SIG-M5 (cell line): ENCODE measurements at places on chromosomes 2 and 18.

DNA sequence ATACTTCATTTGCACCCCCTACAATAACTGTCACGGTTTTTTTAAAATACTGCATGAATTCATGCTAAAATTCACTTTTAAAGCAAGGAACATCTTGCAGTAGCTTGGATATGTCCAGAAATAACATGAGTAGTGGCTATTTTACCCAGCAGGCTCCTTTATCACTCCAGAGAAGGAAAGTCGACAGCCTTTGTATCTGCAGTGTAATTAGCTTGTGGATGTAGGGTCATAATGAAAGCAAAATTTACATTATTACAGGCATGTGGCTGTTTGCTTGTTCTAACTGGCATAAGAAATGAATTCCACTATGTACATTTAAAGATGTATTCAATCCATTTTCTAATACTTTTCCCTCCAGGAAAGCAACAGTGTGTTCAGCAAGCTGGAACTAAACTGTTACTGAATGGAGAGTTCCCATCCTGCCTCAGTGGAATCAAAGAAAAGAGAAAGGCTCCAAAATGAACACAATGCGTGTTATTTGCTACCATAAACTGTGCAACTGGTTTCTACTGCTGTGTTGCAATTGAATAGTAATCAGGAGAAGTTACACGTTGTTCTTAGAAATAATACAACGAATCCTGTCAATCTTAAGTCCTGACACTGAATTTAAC, 321.2 kb upstream of the VRK2 start:
- no peak for DNase-seq

DNA sequence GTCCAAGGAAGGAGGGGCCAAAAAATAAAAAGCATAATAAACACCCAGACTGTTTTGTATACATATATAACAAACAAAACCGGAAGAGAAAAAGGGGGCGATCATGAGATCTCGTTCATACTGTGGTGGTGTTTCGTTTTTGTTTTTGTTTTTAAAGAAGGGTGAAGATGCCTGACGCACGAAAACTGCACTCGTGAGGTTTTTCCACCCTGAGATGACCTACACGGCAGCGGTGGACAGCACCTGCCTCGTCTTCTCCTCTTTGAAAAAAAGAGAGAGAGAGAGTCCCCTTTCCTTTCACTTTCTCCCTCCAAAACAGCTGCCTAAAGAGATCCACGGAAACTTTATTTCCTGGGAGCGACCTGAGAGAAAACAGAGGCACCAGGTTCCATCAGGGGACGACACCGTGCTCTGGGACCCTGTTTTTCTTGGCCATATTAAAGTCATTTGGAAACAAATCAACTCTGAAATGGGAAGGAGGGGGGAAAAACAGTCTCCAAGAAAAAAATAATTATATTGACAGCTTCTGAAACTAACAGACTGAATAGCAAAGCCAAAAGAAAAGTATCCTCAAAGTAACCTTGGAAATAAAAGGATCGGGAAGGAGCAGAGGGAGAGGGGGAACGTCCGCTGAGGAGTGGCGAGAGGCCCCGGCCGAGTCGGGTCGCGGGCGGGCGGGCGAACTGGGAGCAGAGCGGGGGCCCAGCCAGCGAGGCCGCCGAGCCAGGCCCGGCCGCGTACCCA, 3.5 kb downstream of the POU3F3 start:
- DNase-seq: no peak

DNA sequence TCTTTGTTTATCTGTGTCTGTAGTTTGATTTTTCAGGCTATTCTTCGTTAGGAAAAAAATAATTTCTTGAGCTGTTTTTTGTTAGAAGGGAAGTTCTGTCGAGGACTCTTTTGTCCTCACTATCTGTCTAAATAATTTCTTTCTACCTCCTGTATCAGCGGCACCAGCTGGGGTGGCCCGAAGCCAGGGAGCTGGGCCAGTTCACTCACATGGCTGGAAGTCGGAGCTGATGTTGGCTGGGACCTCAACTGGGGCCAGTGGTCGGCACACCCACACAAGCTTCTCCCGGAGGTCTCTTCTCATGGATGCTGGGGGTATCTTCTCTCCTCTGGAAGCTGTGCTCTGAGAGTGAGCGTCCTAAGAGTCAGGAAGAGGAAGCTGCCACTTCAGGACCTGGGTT, 8.0 kb upstream of the PDIA6 start:
- DNase-seq: no peak

GRCh38 chr2:185895828-185896693, 157.5 kb downstream of the FSIP2 start:
- no peak for DNase-seq

DNA sequence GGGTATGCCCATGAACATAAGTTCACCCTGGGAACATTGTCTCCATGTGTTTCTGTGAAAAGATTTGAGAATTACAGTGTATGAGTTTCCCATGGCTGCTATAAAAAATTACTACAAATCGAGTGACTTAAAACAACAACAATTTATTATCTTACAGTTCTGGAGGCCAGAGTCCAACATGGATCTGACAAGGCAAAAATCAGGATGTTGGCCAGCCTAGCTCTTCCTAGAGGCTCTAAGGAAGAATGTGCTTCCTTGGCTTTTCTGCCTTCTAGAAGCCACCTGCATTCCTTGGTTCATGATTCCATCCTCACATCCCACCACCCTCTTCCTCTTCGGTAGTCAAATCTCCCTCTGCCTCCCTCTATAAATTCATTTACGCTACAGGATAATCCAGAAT, 38.6 kb downstream of the FAM124B start:
- no peak for DNase-seq

- no peak for DNase-seq
Measured at GRCh38 chr18:53701697-53702096, 522.8 kb downstream of the MBD2 start.

- DNase-seq: no peak
Measured at GRCh38 chr2:225920621-225921220, 521.2 kb downstream of the NYAP2 start.

- DNase-seq: no peak
Measured at GRCh38 chr18:10252952-10253705, 201.3 kb upstream of the APCDD1 start.

- DNase-seq: no peak
Measured at GRCh38 chr2:69196327-69197117, 183.5 kb downstream of the ANTXR1 start.

GRCh38 chr2:29530281-29530680, 391.1 kb downstream of the ALK start:
- DNase-seq: no peak

GRCh38 chr2:201261906-201262305, 1.6 kb downstream of the CASP8 start:
- DNase-seq: no peak

GRCh38 chr2:104858006-104858978, 4.4 kb downstream of the POU3F3 start:
- DNase-seq: no peak

- DNase-seq: no peak
Measured at GRCh38 chr2:223856021-223856420, 18.6 kb upstream of the AP1S3 start.

DNA sequence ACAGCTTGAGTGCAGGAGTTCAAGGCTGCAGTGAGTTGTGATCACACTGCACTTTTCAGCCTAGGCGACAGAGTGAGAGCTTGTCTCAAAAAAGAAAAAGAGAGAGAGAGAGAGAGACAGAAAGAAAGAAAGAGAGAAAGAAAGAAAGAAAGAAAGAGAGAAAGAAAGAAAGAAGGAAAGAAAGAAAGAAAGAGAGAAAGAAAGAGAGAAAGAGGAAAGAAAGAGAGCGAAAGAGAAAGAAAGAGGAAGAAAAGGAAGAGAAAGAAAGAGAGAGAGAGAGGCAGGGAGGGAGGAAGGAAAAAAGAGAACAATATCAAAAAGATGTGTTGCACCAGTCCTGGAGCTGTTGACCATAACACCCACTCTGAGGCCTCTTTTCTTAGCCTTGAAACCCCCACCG, 89.8 kb upstream of the MBOAT2 start:
- no peak for DNase-seq

DNA sequence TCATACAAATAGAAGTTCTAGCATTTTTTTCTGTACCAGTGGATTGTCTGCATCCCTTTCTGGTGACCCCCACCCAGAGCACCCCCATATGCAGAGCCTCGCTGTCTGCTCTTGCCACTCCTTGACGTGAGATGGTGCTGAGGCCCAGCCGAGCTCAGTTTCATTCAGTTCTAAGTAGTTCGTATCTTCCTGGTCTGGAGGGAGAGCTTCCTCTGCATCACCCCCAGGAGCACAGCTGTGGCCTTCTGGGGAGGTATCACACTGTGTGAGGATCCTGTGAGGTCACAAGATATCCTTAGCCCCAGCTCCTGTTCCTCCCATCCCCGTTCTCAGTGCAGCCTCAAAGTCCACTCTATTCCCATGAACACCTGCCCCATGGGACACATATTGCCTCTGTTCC, 132.7 kb downstream of the PTGR3 start:
- no peak for DNase-seq

GRCh38 chr18:31686986-31687928, 2.9 kb upstream of the B4GALT6 start:
- no peak for DNase-seq

- no peak for DNase-seq
Measured at GRCh38 chr2:127074358-127074757, 32.6 kb downstream of the BIN1 start.
